Mammary epithelial cell (primary cell): ENCODE measurements at places on chromosomes 1 and 21. TPM values are rescaled to one million over a fixed set of nuclear protein-coding genes. Genes with fewer than 3 reads are reported as not detected.

AADACL4 gene
- total RNA-seq = not detected in 2 replicates

BMP8B gene
- total RNA-seq = 0.11 TPM in 1 of 2 replicates, not detected in the other

FBXO42 gene
- 19.8 TPM for total RNA-seq

LDLRAD1 gene
- total RNA-seq = not detected in 2 replicates

NUDT4B gene
- 33.5 TPM for total RNA-seq

CNR2 gene
- not detected for total RNA-seq

MFAP2 gene
- total RNA-seq = 4.4 and 9.0 TPM in 2 replicates

STYXL2 gene
- not detected in 2 replicates for total RNA-seq

CLK2 gene
- total RNA-seq = 38.5 and 41.5 TPM in 2 replicates

TMEM269 gene
- not detected for total RNA-seq

FCRL1 gene
- total RNA-seq = not detected

SEMA4A gene
- total RNA-seq = 8.9 and 10.6 TPM in 2 replicates

FHAD1 gene
- 0.33 TPM for total RNA-seq

LMX1A gene
- total RNA-seq = not detected

PEX10 gene
- total RNA-seq = 32.8 TPM
